IPS-NIHi11 (cell line): ENCODE measurements at places on chromosomes 13 and 19.

DNA sequence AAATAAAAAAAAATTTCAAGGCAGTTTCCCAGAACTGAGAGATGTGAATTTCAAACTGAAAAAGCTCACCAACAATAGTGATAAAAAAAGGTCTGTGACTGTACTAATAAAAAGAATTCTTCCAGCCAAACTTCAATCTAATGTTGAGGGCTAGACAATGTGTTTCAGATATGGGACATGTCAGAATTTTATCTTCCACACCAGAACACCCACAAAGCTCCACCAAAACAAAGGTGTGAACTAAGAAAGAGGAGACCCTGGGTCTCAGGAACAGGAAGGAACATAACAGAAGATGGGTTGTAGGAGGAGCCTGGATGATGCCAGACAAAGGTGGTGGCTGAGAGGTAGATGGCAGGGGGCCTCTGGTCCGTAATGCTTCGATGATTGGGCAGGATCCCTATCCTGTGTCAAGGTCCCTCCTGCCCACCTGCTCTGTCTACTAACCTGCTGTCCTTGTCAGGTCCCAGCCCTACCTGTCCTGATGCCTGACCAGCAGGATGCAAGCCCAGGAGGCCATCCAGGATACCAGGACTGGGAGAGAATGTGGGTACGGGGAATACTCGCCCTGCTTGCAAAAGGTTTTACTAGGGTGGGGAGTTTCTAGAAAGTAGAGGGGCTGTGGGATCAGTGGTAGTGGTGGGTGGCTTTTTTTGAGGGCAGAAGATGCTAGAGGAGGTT is 4.5 kb downstream of the MZF1 start:
- DNase-seq, result no peak

DNA sequence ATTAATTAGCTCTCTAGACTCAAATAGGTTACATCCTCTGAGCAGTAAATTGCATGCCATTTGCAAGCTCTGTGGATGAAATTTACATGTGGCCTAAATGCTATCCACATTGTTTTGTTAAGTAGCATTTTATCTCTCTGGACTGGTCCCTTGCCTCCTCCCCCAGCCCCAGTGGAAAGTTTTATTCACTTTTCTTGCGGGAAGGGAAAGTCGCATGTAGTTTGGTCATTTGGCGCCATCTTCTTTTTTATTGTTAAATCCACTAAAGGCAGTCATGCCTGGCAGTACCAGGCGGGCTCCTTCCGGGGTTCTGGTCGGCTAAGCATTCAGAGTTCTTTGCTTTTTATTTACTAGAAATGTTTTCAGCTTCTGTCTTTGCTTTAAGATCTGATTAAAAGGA is 188.7 kb downstream of the TM9SF2 start:
- DNase-seq, result no peak

DNA sequence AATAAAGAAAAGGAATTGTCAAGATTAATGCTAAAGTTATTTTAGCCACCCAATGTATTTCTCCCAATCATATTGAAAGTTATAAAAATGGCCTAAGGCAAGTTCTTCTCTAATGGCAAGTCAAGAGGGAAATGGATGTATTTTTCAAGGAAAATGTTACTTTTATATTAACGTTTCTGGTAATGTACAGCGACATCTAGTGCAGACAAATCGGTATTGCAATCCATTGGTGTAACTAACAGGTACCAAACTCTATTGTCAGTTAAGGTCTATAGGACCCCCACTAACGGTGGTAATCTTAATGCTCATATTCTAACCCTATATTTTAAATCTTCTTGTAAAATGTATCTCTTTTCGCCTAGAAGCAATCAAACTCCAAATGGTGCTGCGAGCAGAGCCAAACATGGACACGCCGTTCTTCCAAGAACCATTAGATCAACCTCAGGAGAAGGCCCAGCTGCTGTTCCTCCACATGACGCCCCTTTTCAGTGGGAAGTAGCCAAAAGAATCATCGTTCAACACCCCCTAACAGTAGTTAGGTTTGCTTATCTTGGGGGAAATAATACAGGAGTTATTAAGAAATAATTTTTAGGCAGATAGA is 98.5 kb upstream of the PABPC3 start:
- DNase-seq, result no peak

DNA sequence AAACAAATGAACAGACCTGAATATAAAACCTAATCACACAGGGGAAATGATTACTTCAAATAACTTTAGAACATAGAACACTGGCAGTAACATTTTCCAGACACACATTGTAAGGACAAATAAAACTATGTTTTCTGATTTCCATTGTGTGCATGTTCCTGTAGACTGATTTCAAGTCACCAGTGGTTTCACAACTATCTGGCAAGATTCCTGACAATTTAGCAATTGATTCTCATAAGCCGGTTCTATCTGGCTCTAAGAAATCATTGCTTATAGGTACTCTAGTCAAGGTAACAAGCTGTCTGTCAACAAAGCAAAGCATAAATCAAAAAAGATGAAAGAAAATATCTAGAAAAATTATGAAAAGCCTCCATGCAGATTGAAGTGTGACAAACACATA is 19.6 kb upstream of the PCCA start:
- DNase-seq, result no peak

- DNase-seq, result no peak
These were observed 514 bp upstream of the MCEMP1 start for GRCh38 chr19:7676376-7676775.

DNA sequence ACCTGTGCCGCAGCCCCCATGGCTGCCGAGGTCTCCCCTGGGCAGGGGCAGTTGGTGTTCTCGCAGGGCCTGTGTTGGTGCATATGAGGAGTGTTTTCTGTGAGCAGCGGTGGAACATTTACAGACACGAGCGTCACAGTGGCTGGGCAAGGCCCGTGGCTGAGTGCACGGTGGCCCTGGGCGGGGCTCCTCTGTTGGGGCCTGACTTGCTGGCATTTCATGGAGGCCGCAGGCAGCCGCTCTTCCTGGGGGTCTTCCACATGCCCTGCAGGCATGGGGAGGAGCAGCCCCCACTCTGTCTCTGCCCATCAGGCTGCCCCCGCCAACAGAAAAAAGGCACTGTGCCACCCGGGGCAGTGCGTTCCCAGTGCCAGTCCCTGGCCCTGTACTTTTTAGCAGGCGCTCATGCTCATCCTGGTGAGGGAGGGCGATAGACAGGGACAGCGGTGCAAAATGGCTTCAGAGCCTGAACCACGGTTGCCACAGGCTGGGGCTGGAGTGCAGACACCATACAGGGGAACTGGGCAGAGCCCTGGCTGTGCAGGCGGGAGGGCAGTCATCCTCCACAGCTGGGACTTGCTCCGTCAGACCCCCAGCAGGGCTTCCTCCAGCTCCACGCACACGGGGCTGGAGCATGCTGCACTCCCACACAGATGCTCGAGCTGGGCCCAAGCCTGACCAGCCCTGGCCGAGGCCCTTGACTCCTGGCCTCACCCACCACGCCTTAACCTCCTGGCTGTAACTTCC is 23.5 kb downstream of the TFDP1 start:
- no peak for DNase-seq

GRCh38 chr19:10935371-10936059 is 6.9 kb downstream of the TIMM29 start:
- DNase-seq, result no peak

DNA sequence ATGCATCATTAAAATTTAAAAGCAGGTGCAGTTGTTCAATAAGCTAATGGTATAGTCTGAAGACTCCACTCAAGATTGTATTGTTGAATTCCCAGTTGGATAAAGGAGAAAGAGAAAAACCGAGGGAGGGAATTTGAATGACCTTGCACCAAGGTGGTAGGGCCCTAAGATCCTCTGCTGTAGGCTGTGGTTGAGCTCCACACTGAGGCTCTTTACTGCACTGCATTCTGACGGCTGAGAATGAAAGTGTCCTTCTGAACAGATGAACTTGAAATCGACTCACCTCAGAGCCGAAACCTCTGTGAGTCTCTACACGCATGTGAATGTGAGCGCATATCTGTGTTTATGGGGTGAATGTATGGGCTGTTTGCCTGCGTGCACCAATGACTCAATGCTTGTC is 388.9 kb upstream of the DACH1 start:
- DNase-seq, result peak; percentile 42

- no peak for DNase-seq
These were observed 34.0 kb downstream of the GPC6 start for GRCh38 chr13:93260591-93260990.

- DNase-seq, result no peak
These were observed 23.7 kb downstream of the VSTM1 start for GRCh38 chr19:54040003-54040402.

DNA sequence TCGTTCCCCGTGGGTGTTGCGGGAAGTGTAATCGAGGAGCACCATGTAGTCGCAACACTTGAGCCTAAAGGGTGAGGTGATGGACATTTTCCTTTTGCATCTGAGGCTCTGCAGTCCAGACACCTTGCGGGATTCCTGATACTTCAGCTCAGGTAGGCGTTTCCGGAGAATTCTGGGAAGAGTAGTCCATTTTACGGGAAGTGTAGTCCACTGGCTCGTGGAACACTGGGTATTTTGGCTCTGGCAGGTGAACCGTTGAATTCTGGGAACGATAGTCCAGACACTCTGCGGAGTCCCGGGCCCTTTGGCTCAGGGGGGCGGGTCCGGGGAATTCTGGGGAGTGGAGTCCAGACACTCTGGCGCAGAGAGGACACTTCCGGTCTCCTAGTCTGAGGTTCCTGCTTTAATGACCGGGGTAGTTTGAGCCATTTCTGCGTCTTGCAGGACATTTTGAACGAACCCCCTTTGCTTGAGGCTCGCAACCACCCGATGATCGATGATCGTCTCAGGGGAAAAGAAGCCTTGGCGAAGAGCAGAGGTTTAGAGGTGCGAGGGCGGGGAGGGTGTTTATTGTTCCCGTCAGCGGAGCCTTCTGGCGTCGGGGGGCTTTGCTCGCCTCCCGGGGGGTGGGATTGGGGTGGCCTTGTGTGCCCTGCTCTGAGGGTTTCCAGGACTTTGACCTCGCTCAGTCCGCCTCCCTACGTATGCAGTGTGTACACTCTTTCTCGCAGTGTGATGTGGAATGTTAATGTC is at the start of gene ZNF223:
Gene ZNF223, plus strand, starts transcription at position 387 of the 753 bp plus-strand sequence. CDS start 3,141 bp downstream, outside the sequence.
- DNase-seq, result peak; percentile 98

- no peak for DNase-seq
These were observed 16.1 kb upstream of the TTYH1 start for GRCh38 chr19:54399189-54399588.

DNA sequence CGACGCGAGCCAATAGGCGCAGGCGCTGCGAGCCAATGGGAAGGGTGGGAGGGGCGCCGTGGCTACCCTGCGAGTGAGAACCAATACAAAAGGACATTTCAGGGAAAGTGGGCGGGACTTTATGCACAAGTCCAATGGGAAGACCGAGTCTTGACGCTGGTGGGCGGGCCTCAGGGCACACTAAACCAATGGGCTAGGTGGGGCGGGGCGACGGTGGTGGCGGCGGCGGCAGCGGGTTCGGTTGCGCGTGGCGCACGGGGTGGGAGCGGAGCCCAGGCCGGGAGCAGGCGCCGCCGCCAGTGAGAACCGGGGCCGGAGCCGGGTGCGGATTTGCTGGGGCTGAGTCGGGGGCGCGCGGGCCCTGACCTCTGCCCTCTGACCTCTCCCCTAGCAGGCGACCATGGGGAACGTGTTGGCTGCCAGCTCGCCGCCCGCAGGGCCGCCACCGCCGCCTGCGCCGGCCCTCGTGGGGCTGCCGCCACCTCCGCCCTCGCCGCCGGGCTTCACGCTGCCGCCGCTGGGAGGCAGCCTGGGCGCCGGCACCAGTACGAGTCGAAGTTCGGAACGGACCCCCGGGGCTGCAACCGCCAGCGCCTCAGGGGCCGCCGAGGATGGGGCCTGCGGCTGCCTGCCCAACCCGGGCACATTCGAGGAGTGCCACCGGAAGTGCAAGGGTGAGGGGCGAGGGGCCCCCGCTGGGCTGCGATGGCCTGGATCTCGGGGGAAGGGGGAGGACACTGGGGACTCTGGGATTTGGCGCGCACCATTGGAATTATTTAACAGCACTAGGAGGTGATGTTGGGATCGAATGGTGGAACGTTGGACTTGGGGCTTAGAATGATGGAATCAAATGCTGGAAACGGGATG is at the start of gene TOMM40:
Gene TOMM40, plus strand, starts transcription at position 239 of the 867 bp plus-strand sequence. Its CDS starts 162 bp downstream, at position 401.
- peak; percentile 98 for DNase-seq

DNA sequence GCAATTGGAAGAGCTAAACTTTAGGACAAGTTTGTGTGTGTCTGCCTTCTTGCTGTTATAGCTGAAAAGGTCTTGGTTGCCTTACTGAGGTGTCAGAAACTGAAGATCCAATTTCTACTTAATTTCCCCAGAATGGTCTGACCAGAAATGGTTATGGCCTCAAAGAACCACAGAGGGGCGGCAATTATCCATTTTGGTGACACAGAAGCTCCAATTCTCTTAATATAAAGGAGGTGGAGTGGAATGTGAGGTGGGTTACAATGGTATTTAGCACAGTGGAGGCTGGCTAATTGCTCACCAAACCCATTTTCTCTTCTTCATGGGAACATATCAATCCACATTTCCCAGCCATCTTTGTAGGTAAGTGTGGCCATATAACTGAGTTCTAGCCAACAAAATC is 1157.2 kb downstream of the OLFM4 start:
- DNase-seq, result peak; percentile 25

- no peak for DNase-seq
These were observed 41.7 kb downstream of the SIAH3 start for GRCh38 chr13:45809801-45810394.

DNA sequence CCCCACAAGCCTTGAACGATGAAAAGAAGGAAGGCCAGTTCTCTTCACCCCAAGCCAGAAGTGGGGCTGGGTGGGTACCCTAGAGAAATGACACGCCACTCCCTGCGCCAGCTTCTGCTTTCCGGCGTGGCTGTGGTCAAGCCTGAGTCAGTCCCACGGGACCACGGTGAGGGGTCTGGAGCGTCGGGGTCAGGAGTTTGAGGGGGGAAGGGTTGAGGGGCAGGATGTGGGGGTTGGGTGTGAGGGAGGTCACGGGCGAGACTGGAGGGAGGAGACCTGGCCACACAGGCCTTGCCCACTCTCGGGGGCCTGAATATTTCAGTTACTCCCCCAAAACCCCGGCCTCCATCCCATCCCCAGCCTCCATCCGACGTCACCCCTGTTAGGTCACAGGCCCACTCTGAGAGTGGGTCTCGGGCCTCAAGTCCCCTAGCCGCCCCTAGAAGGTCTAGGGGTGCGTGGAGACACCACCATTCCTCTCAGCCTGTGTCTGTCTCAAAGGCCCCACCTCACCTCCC is 500 bp upstream of the IFI30 start:
- DNase-seq, result no peak

GRCh38 chr13:109738298-109738746 is 48.1 kb downstream of the IRS2 start:
- DNase-seq, result no peak

- no peak for DNase-seq
These were observed 114.2 kb upstream of the SPACA7 start for GRCh38 chr13:112261924-112262323.

- DNase-seq, result no peak
These were observed 199.6 kb upstream of the IRS2 start for GRCh38 chr13:109985871-109986450.

DNA sequence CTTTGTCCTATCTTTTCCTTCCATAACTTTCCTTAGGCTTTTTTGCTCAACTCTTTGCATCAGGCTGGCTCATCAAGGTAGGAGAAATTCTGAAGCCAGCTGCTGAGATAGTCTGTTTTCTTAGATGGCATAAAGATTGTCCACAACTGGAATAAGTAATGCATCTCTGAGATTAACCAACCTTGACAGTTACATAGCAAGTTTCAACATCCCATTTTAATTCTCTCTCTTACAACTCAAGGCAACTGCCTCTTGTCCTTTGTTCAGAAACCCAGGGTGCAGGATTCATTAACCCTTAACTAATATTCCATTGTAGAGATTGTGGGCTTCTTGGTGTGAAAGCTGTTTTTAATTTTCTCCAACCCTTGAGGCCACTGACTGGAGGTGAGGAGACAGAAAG is 239.2 kb downstream of the LACC1 start:
- no peak for DNase-seq
